ENCODE measurements at places on chromosomes 2 and 18. TPM values are rescaled to one million over a fixed set of nuclear protein-coding genes. Genes with fewer than 3 reads are reported as not detected.

The LRRC30 gene
- total RNA-seq, result not detected

The SERPINB13 gene
- not detected for total RNA-seq

- no peak overlapping the region for H3K27ac ChIP-seq
- no peak for DNase-seq
- peaks cover 13% of the 10 kb centered on the region for H3K4me1 ChIP-seq
- peaks cover 2% of the 10 kb centered on the region for H3K27me3 ChIP-seq
- no peak overlapping the region for H3K4me3 ChIP-seq
Observed at GRCh38 chr18:58989184-58989759, 124.6 kb downstream of the ZNF532 start.

DNA sequence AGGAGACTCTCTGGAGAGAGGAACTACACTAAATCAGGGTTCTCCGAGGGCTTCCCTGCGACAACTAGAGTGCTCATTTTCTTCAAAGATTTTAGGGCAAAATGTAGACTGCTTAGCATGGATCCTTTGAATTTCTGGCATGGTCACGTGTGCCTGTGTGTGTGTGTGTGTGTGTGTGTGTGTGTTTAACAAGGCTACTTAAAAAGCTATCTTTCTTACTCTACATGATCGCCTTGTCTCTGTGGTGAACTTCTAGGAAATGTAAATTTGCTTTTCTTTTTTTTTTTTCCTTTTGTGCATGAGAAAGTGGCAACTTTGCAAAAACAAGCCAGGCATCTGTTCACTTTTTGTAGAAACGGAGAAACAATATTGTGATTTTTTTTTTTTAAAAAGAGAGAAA is 43.9 kb downstream of the SOX11 start:
- H3K27me3 ChIP-seq, result no peaks in the 10 kb centered on the region
- H3K4me3 ChIP-seq, result no peak overlapping the region
- no peaks in the 10 kb centered on the region for H3K4me1 ChIP-seq
- DNase-seq, result no peak
- no peak overlapping the region for H3K27ac ChIP-seq

DNA sequence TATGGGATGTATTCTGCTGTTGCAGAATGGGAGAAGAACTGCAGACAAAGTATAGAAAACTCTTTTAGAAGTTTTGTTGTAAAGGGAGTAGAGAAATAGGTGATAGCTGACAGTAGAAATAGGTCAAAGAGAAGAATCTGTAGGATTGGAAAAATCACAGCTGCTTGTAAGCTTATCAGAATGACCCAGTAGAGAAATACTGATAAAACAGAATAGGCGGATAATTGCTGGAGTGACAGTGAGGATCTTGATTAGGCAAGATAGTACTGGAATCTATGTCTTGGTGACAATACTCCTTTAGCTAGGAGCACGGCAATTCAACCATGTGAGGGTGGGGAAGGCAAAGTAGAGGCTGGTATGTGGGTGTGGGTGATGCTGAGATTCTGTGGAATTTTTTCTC is 4.5 kb upstream of the SMAD4 start:
- H3K27ac ChIP-seq, result no peak overlapping the region
- H3K27me3 ChIP-seq, result no peaks in the 10 kb centered on the region
- peaks cover 28% of the 10 kb centered on the region for H3K4me1 ChIP-seq
- peaks cover 24% of the 10 kb centered on the region for H3K36me3 ChIP-seq

GRCh38 chr2:24179683-24180082 is 4.8 kb downstream of the FAM228A start:
- no peak overlapping the region for H3K4me3 ChIP-seq
- peaks cover 8% of the 10 kb centered on the region for H3K4me1 ChIP-seq
- no peaks in the 10 kb centered on the region for H3K36me3 ChIP-seq
- no peak for DNase-seq
- no peaks in the 10 kb centered on the region for H3K27me3 ChIP-seq

All from activated CD4-positive, alpha-beta memory T cell treated with anti-CD3 and anti-CD28 coated beads, Interleukin-2, amount 10 ng/mL, durations not matched to agents 7 days and 5 days (primary cell).